ENCODE measurements at places on chromosomes 6 and 20. TPM values are rescaled to one million over a fixed set of nuclear protein-coding genes. Genes with fewer than 3 reads are reported as not detected.

The TRIM40 gene
- total RNA-seq: not detected

The THBD gene
- not detected for total RNA-seq

The SSR1 gene
- 238 TPM for total RNA-seq

The BPIFB1 gene
- not detected for total RNA-seq

The WFDC8 gene
- not detected for total RNA-seq

The ZC3H12D gene
- total RNA-seq: 0.13 TPM

The OOEP gene
- total RNA-seq: not detected

The TRIM15 gene
- total RNA-seq: not detected

The SH3BGRL2 gene
- total RNA-seq: 0.98 TPM

The CD93 gene
- total RNA-seq: not detected

The NKAPL gene
- not detected for total RNA-seq

The HLA-DRB1 gene
- total RNA-seq: 2.0 TPM

The FKBP1C gene
- total RNA-seq: 0.98 TPM

The ECHDC1 gene
- 52.8 TPM for total RNA-seq

The DDX39B gene
- total RNA-seq: 391 TPM

The OR2W1 gene
- not detected for total RNA-seq

The HLA-DRB5 gene
- 0.29 TPM for total RNA-seq

The PRDM13 gene
- total RNA-seq: 2.6 TPM

The ZBTB9 gene
- 7.7 TPM for total RNA-seq

The CYP24A1 gene
- not detected for total RNA-seq

The ERVFRD-1 gene
- total RNA-seq: 0.63 TPM

The SNPH gene
- 10.7 TPM for total RNA-seq

The RAET1G gene
- total RNA-seq: not detected

The GLP1R gene
- total RNA-seq: not detected

The TSBP1 gene
- not detected for total RNA-seq

The SULF2 gene
- total RNA-seq: 1.9 TPM

The EEF1A2 gene
- total RNA-seq: 32.6 TPM

Data from SK-MEL-5 (cell line).